Endothelial cell of umbilical vein (primary cell): ENCODE measurements at places on chromosomes 1 and 21. TPM values are rescaled to one million over a fixed set of nuclear protein-coding genes. Genes with fewer than 3 reads are reported as not detected.
A peak's percentile ranks its signal among the peaks of the same experiment; 100 is the strongest.

DNA sequence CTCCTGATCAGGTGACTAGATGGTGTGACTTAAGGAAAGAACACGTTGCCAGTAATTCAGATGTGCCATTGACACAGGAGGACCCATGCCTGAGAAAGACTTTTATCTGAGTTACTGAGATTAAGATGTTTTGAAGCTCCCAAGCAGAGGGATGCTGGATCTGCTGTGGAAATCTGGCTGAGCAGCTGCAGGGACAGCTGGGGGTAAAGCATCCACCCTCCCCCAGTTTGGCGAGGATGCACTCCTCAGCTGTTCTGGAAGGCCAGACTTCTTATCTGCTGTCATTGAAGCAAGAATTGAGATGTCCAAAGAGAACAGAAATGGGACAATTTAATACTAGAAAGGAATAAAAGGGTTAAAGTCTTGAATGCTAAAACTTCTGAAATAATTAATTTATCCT, 25.7 kb downstream of the TTC3 start:
- H3K27ac ChIP-seq, result no peak overlapping the region
- no peak overlapping the region for H3K4me3 ChIP-seq
- no peaks in the 10 kb centered on the region for H3K4me1 ChIP-seq

- H3K36me3 ChIP-seq, result no peaks in the 10 kb centered on the region
- H3K4me3 ChIP-seq, result no peak overlapping the region
- DNase-seq, result no peak
- peaks cover 2% of the 10 kb centered on the region for H3K27me3 ChIP-seq
- H3K4me1 ChIP-seq, result no peaks in the 10 kb centered on the region
Observed at GRCh38 chr21:32186804-32187203, 92.0 kb downstream of the MIS18A start.

GRCh38 chr1:156456625-156457465, 43.7 kb downstream of the MEF2D start:
- peaks cover 6% of the 10 kb centered on the region for H3K27me3 ChIP-seq
- H3K27ac ChIP-seq, result peak overlapping the region; percentile 80
- H3K4me3 ChIP-seq, result peak overlapping the region; percentile 31
- peaks cover 11% of the 10 kb centered on the region for H3K4me1 ChIP-seq
- DNase-seq, result peak; percentile 95

- no peaks in the 10 kb centered on the region for H3K36me3 ChIP-seq
- H3K4me3 ChIP-seq, result no peak overlapping the region
- no peak for DNase-seq
- peaks cover 7% of the 10 kb centered on the region for H3K4me1 ChIP-seq
- no peak overlapping the region for H3K27ac ChIP-seq
Observed at GRCh38 chr1:108665067-108665466, 4.2 kb upstream of the HENMT1 start.

DNA sequence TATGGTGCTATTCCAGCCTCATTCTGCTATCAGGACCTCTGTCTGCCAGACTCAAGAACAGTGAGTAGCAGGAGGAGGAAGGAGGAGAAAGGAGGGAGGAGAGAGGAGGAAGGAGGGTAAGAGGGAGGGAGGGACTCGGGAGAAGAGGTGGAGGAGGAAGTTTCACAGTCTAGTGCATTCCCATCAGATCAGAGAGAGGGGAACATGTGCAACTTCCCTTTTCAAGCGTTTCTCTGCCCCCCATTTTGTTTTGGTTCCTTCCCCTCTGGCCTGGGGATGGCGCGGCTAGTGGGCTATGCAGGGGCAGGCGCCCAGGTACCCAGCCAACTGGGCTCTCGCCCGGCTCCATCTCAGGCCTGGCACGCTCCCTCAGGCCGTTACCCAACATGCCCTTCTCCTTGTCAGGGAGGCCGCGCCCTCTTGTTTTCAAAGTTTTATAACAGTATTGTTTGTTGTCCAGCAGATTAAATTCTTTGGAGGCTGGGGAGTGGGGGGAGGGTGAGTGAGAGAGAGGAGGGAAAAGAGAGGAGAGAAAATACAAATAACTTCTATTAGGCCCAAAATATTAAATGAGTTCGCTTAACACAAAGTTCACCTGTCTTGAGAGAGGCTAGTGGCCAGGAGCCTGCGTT, 56.0 kb downstream of the CD46 start:
- no peak for DNase-seq
- peaks cover 28% of the 10 kb centered on the region for H3K4me1 ChIP-seq
- H3K27ac ChIP-seq, result no peak overlapping the region

DNA sequence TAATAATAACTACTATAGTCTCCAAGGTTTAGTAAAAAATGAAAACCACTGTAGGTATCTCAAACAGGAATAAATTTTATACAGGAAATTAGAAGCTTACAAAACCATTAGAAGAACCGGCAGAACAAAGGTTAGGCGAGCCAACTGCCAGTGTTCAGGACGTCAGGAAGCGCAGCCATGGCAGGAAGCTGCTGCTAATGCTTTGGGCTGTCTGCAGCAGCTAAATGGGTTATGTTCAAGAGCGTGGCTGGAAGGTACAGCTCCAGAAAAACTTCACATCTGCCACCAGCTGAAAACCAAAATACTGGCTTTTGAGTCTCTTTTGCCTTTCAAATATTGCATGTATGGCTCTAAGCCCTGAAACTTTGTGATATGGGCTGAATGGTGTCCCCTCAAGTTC, 35.7 kb upstream of the MYSM1 start:
- no peak for DNase-seq
- H3K27ac ChIP-seq, result no peak overlapping the region
- H3K27me3 ChIP-seq, result no peaks in the 10 kb centered on the region
- H3K36me3 ChIP-seq, result no peaks in the 10 kb centered on the region

GRCh38 chr21:38356883-38357625, 100.3 kb downstream of the KCNJ15 start:
- no peaks in the 10 kb centered on the region for H3K36me3 ChIP-seq
- H3K27ac ChIP-seq, result no peak overlapping the region
- H3K27me3 ChIP-seq, result no peaks in the 10 kb centered on the region
- no peak overlapping the region for H3K4me3 ChIP-seq
- DNase-seq, result no peak

GRCh38 chr1:247402120-247402675, 13.8 kb upstream of the NLRP3 start:
- H3K4me1 ChIP-seq, result no peaks in the 10 kb centered on the region
- H3K27me3 ChIP-seq, result no peaks in the 10 kb centered on the region
- no peak overlapping the region for H3K4me3 ChIP-seq
- no peaks in the 10 kb centered on the region for H3K36me3 ChIP-seq
- DNase-seq, result no peak

GRCh38 chr21:14550135-14550534, 4.0 kb upstream of the SAMSN1 start:
- no peak overlapping the region for H3K4me3 ChIP-seq
- H3K4me1 ChIP-seq, result peaks cover 28% of the 10 kb centered on the region
- peak; percentile 28 for DNase-seq
- no peaks in the 10 kb centered on the region for H3K36me3 ChIP-seq
- H3K27me3 ChIP-seq, result no peaks in the 10 kb centered on the region

DNA sequence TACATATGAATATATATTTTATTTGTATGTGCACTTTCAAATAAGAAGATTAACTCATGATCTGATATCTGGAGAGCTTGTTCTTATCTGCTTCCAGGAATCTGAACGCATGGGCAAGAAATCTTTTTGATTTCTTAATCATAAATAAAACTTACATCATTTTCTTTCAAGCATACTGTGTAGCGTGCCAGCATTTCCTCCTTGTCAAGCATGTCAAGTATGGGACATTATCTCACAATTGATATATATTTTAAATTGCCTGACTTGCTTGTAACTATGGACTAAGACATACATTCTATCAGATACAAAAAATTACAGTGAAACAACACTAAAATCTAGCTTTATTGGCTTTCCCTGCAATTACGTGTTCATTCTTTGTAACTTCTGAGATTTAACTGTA, 1128.2 kb downstream of the PLA2G4A start:
- no peaks in the 10 kb centered on the region for H3K36me3 ChIP-seq
- H3K27me3 ChIP-seq, result no peaks in the 10 kb centered on the region
- DNase-seq, result no peak

DNA sequence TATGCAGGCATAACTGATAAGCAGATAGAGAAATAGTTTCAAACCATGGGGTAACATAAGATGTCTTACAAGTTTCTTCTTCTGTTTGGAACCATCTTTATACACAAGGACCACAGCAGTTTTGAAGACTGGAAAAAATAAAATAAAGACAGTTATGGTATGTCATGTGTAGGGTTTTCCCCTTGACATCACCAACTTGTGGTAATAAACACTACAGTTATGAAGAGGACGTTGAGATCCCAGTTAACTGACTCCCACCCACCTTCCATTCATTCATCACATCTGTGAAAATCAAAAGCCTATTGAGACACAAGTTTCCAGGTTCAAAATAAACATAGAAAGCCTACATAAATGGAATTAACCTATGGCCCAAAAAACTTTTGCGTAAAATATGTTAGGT, 92.5 kb upstream of the KRTAP19-8 start:
- no peak overlapping the region for H3K4me3 ChIP-seq
- no peak overlapping the region for H3K27ac ChIP-seq
- H3K4me1 ChIP-seq, result peaks cover 3% of the 10 kb centered on the region
- DNase-seq, result no peak
- no peaks in the 10 kb centered on the region for H3K27me3 ChIP-seq

FCRL1 gene
- not detected in 2 replicates for polyA plus RNA-seq

G0S2 gene
- 0.22 and 0.91 TPM in 2 replicates for polyA plus RNA-seq

KCNE1 gene
- polyA plus RNA-seq, result 0.08 and 0.10 TPM in 2 replicates

VSIG8 gene
- not detected in 2 replicates for polyA plus RNA-seq

ENAH gene
- 14.8 and 19.9 TPM in 2 replicates for polyA plus RNA-seq

LCE2B gene
- not detected in 2 replicates for polyA plus RNA-seq

SLAMF8 gene
- polyA plus RNA-seq, result not detected in 2 replicates

RIPPLY3 gene
- polyA plus RNA-seq, result 0.03 TPM in 1 of 2 replicates, not detected in the other
